ENCODE measurements at places on chromosomes 5 and 9.
A peak's percentile ranks its signal among the peaks of the same experiment; 100 is the strongest.

- DNase-seq, result no peak
Measured at GRCh38 chr9:122614362-122614761, at the start of gene OR1Q1. OR1Q1 (plus strand) TSS chr9:122614738; CDS start chr9:122614738, 0 bp downstream.

DNA sequence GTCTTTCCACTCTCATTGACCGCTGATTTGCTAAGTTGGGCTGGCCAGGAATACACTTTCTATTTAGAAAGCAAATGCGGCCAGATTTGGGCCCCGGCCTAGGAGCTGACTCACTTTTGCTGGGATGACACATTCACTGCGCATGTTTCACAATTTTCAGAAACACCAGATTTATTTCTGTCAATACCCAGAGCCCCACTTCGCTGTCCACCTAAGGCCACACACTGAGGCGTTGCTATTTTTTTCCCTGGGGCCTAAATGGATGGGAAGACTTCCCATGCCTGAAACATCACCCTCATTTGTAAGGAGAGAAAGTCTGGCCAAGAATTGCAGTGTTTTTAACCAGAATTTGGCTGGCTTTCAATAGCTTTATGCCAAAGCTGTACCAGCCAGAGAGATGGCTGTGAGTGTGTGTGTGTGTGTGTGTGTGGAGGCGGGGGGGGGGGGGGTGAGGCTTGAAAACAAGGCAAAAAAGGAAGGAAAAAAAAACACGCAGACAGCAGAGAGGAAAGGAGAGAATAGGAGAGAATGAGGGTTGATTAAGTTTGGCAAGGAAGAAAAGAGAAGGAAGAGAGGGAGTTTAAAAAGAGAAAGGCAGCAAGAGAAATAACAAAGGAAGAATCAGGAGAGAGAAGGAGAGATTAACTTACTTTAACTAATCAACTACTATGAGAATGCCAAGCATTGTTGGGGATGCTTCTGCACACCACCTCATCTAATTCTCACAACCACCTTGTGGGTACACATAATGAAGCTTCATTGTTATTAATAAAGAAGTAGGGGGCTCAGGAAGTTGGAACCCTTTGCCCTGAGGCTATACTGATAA, 261.4 kb upstream of the KLF4 start:
- DNase-seq, result peak; percentile 60

DNA sequence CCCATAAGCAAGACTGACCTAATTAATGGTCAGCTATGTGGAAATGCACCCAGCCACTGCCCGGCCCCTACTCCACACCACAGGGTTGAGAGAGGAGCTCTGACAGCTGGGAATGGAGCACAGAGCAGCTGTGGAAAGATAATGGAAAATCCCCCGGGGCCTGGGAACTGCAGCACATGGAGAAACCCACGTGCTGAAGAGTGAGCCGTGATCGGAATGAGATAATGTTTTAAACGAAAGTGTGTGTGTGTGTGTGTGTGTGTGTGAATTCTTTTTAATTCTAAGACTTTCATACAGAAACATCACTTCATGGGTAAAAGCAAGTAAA, 13.1 kb upstream of the SLC12A7 start:
- no peak for DNase-seq

- no peak for DNase-seq
Measured at GRCh38 chr9:120946259-120946658, 19.7 kb upstream of the TRAF1 start.

DNA sequence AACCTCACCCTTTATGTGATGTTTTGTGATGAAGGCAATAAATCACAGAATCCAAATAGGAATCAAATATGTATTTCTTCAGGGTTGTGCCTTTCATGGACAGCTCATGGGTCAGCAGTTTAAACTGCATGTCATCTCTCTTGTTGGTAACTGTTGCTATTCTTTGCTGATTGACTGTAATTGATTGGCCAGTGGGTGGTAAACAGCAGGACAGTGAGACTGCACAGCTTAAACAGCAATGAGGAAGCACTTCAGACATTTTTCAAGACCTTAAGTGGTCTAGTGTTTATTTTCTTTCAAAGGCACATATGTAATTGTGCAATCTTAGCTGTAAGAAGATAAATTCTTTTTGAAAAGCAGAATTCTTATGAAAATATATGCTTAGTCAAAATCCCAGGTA, 260.5 kb downstream of the COX7C start:
- no peak for DNase-seq

GRCh38 chr5:91126888-91127287, 256.2 kb downstream of the ARRDC3 start:
- DNase-seq, result no peak

DNA sequence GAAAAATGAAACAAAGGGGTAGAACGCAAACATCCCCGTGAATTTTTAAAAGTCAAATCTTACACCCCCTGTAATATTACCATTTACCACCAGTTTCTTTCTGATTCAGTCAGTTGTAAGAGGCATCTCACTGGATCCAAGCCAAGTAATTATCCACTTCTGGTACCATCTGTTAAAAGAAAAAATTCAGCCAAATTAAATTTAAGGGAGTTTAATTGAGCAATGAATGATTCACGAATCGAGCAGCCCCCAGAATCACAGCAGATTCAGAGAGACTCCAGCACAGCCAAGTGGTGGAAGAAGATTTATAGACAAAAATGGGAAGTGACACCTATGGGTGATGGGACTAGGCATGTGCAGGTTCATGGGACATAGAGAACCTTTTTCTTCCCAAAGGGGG, 29.9 kb upstream of the MTMR12 start:
- DNase-seq, result peak; percentile 98

- DNase-seq, result no peak
Measured at GRCh38 chr5:79529110-79529509, 15.2 kb upstream of the HOMER1 start.

GRCh38 chr5:374631-375335, 53.3 kb downstream of the AHRR start:
- DNase-seq, result no peak

GRCh38 chr9:7996558-7996957, 197.0 kb upstream of the DMAC1 start:
- DNase-seq, result no peak

DNA sequence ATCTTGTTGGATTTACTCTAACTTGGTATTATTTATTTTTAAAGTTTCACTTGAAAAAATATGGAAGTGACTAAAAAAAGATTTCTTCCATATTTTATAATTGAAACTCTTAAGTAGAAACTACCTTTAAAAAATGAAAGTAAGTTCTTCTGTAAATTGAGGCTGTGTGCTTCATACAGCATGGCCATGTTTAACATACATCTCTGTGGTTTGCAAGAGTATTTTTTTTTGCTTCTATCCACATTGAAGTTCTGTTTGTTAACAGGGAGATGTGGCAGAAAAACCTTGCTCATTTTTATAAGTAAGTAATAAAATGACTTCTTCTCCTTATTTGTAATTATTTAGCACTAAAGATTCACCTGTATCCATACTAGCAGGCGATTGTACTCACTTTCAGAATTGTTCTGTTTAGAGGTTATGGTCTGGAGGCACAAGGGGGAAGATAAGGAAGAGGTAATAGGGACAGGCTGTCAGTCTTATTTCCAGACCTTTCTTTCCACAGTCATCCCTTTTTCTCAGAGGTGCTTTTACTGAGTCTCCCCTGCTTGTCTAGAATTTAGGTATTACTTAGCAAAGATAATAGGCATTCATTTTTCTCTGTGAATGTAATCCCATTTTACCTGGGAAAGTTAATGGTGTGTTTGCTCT, 16.0 kb downstream of the FYB1 start:
- no peak for DNase-seq

GRCh38 chr9:92728831-92729734, 35.5 kb downstream of the BICD2 start:
- peak; percentile 30 for DNase-seq

DNA sequence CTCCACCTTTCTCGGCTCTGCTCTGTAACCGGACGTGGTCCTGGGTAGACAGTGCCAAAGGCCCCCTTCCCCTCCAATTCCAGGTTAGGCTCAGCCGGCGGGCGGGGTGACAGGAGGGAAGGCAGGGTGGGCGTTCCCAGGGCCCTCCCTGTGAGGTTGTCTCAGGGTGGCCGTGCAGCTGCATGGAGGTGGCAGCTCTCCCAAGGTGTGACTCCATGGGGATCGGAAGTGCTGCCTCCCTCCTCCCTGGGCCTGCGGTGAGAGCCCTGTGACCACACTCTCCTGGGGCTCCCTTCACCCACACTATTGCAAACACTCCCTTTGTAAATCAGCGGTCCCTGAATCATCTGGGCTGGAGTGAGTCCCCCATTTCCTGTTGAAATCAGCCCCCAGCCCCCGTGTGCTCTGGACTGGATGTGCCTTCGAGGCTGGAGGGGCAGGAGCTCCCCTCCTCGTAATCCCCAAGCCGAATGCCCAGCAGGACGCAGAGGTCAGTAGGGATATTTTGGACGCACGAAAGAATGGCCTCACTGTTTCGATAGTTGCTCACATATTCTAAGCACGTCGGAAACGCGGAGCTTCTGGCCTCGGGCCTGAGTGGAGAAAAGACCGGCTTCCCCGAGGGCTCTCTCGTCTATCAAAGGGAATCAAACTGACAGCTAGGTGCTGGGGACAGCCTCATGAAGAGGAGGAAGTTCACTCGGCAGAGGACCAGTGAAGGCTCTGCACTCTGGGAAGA, 107.6 kb upstream of the COL5A1 start:
- no peak for DNase-seq

- DNase-seq, result no peak
Measured at GRCh38 chr9:4113711-4114110, 186.2 kb downstream of the GLIS3 start.

GRCh38 chr9:105690742-105691141, 3.6 kb upstream of the TMEM38B start:
- no peak for DNase-seq

DNA sequence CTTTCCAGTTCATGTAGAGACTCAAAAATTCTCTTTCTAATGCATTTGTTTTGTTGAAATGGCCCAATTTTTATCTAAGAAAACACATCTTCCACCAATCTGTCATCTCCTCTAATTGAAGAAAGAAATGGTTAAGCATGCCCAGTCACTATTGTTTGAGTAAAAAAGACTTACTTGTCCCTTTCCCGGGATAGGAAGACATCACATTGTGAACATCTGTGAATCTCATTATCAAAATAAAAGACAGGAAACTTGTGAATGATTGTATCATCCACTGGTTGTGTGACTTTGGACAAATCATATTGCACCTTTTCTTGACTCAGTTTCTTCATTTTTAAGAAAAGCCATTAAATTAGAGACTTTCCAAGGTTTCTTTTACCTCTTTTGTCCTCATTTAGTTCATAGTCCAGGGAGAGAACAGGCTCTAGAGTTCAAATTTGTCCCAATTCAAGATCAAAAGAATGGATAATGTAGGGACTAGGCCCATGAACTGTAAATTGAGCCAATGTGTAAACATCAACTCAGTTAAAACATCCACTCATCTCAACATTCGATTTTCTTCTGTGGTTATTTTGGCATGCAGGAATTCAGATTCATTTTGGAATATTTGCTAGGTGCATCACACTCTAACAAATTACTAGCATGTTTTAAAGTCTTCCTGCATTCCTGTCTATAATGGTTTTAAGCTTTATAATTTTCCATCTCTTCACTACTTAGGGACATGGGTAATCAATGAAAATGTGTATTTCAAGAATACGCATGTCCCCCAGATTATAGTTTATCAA, 838.0 kb upstream of the WWC1 start:
- no peak for DNase-seq

GRCh38 chr9:5231212-5231611, at the start of gene INSL4:
INSL4 (plus strand) TSS chr9:5231419; CDS start chr9:5231524, 105 bp downstream.
- no peak for DNase-seq

DNA sequence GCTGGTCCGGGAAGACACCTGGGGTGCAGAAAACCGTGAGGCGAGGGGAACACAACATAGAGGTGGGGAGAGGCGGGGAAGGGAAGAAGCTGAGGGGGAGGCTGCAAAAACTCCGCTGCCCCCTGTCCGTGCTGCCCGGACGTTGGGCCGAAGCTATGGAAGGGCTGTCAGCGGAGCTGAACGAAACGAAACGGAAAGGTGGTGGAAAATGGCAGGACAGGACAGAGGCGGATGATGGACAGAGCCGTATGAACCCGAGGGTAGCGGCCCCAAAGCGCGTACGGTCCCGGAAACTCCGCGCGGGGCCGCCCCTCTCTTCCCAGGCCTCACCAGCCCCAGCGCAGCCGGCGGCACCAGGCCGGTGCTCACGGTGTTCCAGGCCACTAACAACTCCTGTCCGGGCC, 272 bp downstream of the ANAPC2 start:
- no peak for DNase-seq

DNA sequence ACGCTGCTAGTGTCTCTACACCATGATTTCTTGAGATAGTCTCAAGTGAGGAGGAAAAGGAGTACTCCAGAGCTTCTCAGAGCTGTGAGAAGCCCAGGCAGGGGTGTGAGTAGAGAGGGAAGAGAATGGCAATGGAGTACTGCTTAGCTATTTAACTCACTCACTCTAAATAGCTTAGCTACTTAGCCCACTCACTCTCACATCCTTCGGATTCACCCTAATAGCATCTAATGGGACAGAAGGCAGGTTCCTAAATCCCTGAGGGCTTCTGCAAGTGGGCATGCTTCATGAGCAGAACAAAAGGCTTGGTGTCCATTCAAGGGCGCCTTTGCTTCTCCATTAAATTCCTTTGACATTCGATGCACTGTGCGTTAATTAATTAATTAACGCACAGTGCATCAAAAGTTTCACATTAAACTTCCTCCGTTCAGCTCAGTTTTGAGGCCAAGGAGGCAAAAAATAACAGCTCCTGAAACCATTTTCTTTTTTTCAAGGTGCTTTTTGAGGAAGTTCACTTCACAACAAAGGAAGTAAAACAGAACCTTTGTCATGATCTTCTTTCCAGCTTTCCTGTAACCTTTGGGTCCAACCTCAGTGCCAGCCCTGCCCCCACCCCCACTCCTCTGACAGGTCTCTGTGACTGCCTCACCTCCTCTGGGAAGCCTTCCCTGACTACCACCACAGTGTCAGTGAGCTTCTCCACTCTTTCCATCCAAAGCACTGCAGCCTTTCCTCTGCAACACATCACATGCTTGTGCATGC, 294.0 kb downstream of the SEC61B start:
- no peak for DNase-seq

GRCh38 chr9:70865471-70865870, 255.9 kb downstream of the TRPM3 start:
- DNase-seq, result no peak

DNA sequence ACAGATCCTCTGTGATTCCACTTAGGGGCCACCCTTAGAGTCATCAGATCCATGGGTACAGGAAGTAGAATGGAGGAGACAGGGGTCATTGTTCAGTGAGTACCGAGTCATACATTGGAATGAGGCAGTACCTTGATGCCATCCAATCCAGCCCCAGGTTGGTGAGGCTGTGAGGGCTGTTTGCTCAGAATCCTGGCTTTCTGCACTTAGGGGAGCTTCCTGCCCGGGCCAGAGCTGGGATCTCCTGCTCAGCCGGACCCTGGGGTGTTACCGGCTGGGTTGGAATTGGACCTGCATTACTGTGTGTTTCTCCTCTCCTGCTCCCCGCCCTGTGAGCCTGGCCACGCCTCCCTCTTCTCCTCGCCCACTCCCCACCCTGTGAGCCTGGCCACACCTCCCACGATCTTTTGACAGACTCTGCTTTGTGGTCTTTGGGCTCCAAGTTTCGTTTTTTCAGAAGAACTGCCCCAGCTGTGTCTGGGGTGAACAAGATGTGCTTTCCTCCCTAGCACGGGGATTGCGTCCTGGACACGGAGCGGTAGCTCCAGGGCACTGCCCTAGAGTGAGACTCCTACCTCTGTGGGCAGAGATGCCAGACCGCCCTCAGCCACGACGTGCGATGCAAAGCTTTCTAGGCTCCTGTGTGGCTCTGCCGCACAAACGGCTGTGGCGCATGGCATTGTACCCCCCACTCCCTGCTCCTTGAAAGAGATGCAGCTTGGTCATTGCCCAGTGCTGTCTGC, 15.4 kb downstream of the TRAF2 start:
- DNase-seq, result no peak

GRCh38 chr5:179430193-179431175, 85.2 kb upstream of the ADAMTS2 start:
- DNase-seq, result no peak

Measured in NCI-H446 (cell line).